Activated naive CD4-positive, alpha-beta T cell treated with anti-CD3 and anti-CD28 coated beads, Interleukin-2, amount 10 ng/mL, durations not matched to agents 7 days and 5 days (primary cell): ENCODE measurements at places on chromosomes 6 and 20.

DNA sequence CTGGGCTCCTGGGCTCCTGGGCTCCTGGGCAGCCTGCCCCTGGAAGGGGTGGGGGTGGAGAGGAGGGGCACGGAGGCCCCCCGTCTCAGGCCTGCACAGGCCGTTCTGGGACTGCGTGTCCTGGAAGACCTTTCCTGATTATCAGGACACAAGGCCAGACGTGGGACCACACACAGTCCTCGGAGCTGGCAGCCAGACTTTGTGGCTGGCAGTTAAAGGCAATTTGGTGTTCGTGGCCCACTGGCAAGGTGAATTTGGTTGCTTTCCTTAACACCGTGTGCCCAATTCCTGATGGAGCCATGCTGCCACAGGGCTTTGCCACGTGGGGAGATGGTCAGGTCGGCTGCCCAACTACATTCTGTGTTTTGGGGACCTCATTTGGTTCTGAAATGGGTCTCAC lies 113.5 kb downstream of the SMOC2 start:
- H3K4me1 ChIP-seq, result no peaks in the 10 kb centered on the region
- no peaks in the 10 kb centered on the region for H3K27me3 ChIP-seq
- no peak overlapping the region for H3K4me3 ChIP-seq
- no peak overlapping the region for H3K27ac ChIP-seq
- DNase-seq, result no peak
- no peaks in the 10 kb centered on the region for H3K36me3 ChIP-seq

DNA sequence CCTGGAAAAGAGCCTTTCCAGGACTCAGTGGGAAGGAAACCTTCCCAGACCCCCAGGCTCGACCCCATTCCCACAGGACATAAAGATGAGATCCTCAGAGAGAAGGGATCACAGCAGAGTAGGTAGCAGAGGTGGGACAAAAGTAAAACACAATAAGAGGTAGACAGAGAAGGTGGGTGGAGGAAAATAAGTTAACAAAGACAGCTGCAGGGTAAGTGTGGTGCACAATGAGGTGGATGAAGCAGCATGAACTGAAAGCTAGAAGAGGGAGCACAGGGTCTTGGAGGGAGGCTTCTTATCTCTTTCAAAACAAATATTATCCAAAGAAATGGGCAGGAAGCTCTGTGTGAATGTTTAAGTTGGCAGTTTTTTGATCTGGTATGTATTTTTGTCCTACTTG lies 14.0 kb upstream of the MAP7 start:
- H3K36me3 ChIP-seq, result peaks cover 50% of the 10 kb centered on the region
- peaks cover 7% of the 10 kb centered on the region for H3K4me1 ChIP-seq
- DNase-seq, result no peak
- H3K4me3 ChIP-seq, result no peak overlapping the region

DNA sequence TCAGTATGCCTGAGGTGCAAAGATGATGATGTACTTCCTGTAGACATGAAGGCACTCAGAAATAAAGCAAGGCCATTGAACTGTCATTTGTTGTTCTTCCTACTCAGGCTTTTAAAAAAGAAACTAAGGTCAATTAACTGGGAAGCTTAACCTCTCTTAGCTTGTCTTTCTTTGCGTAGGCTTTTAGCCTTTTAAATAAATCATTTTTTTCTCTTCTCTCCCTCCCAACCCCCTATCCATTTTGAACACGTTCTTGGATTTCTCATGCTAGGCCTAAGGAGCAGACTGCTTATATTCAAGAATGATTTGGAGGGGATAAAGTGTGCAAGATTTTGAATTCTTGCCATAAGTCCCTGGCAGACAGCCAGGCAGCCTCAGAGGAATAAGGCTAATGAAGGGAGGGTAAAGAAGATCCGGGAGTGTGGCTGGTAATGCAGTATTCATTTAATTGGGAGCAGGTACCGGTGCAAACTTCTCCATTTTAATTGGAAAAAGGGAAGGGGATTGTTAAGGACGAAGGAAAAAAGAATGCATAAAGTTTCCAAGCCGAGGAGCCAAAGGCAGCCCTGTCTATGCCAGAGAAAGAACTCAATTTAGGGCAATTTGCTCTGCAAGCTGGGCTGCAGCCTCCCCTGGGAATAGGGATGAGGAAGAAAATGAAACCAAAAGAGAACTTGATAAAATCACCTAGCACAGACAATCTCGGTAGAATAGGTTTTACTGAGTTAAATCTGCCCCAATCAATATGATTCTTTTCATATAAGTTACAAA lies 343.8 kb upstream of the MMS22L start:
- H3K36me3 ChIP-seq, result no peaks in the 10 kb centered on the region
- H3K4me3 ChIP-seq, result no peak overlapping the region
- H3K27me3 ChIP-seq, result no peaks in the 10 kb centered on the region
- no peak overlapping the region for H3K27ac ChIP-seq
- no peak for DNase-seq

DNA sequence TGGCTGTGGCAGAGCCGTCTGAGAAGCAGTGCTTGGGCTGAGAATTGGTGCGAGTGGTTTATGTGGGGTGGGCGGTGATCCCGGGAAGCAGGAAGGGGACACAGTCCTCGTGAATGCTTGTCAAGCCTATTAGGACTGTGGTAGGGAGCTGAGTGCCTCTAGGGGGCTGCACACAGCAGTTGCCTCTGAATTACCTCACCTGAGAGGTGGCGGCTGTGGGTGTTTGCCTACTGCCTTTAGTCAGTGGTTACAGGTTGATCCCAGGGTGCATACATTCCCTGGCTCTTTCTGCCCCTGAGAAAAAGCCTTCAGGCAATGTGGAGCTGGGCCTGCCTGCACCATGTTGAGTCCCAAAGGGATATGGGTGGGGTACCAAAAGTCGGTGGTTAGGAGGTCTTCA lies 5.2 kb downstream of the AP5S1 start:
- H3K27ac ChIP-seq, result no peak overlapping the region
- H3K27me3 ChIP-seq, result no peaks in the 10 kb centered on the region
- peaks cover 29% of the 10 kb centered on the region for H3K36me3 ChIP-seq
- no peak overlapping the region for H3K4me3 ChIP-seq
- no peak for DNase-seq

GRCh38 chr20:44810061-44810390 lies 320 bp downstream of the RIMS4 start:
- H3K27me3 ChIP-seq, result peaks cover 82% of the 10 kb centered on the region
- DNase-seq, result no peak
- H3K36me3 ChIP-seq, result no peaks in the 10 kb centered on the region
- no peak overlapping the region for H3K4me3 ChIP-seq

- no peak overlapping the region for H3K4me3 ChIP-seq
- no peaks in the 10 kb centered on the region for H3K36me3 ChIP-seq
- no peaks in the 10 kb centered on the region for H3K4me1 ChIP-seq
- H3K27ac ChIP-seq, result no peak overlapping the region
Measured at GRCh38 chr6:136012198-136012887, 160.8 kb downstream of the PDE7B start.
